ENCODE measurements at places on chromosomes 6 and 20.
A peak's percentile ranks its signal among the peaks of the same experiment; 100 is the strongest.

- H3K4me1 ChIP-seq = no peaks in the 10 kb centered on the region
- H3K27ac ChIP-seq = no peak overlapping the region
- DNase-seq = peak; percentile 70
- H3K36me3 ChIP-seq = no peaks in the 10 kb centered on the region
- H3K27me3 ChIP-seq = no peaks in the 10 kb centered on the region
- no peak overlapping the region for H3K4me3 ChIP-seq
Measured at GRCh38 chr6:38012573-38012972, 193.0 kb downstream of the ZFAND3 start.

GRCh38 chr20:58700823-58701222, 8.2 kb downstream of the NPEPL1 start:
- H3K27me3 ChIP-seq = no peaks in the 10 kb centered on the region
- DNase-seq = no peak

- no peak for DNase-seq
- H3K27ac ChIP-seq = no peak overlapping the region
- H3K4me3 ChIP-seq = no peak overlapping the region
- H3K27me3 ChIP-seq = no peaks in the 10 kb centered on the region
Measured at GRCh38 chr20:38021087-38021772, 12.0 kb downstream of the TTI1 start.

- H3K36me3 ChIP-seq = no peaks in the 10 kb centered on the region
- no peak overlapping the region for H3K27ac ChIP-seq
- no peaks in the 10 kb centered on the region for H3K27me3 ChIP-seq
- no peak overlapping the region for H3K4me3 ChIP-seq
Measured at GRCh38 chr20:12086359-12086758, 168.7 kb downstream of the BTBD3 start.

DNA sequence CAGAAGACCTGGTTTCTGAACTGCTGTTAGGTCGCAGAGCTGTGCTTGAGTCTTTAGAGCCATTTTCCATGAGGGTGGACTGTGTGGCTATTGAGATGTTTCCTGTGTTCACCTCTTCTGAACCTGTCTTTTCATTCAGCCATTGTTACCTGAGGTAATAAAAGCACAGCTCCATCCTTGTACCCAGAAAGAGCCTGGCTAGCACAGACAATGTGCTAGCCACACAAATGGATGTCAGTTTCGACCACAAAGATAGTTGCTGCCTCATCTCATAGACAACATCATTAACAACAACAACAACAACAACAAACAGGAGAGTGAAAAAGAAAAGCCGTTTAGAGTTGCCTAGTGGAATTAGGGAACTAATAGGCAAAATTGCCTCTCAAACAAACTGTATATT, 114.7 kb downstream of the MYO6 start:
- no peak overlapping the region for H3K27ac ChIP-seq
- no peak overlapping the region for H3K4me3 ChIP-seq
- peaks cover 10% of the 10 kb centered on the region for H3K36me3 ChIP-seq
- H3K27me3 ChIP-seq = no peaks in the 10 kb centered on the region
- no peaks in the 10 kb centered on the region for H3K4me1 ChIP-seq
- DNase-seq = no peak

GRCh38 chr20:53575481-53576194, 18.0 kb downstream of the ZNF217 start:
- no peaks in the 10 kb centered on the region for H3K27me3 ChIP-seq
- H3K27ac ChIP-seq = no peak overlapping the region
- H3K4me3 ChIP-seq = no peak overlapping the region
- peaks cover 8% of the 10 kb centered on the region for H3K4me1 ChIP-seq
- no peak for DNase-seq

- H3K4me3 ChIP-seq = no peak overlapping the region
- no peaks in the 10 kb centered on the region for H3K27me3 ChIP-seq
- no peak overlapping the region for H3K27ac ChIP-seq
- H3K4me1 ChIP-seq = no peaks in the 10 kb centered on the region
- DNase-seq = peak; percentile 87
Measured at GRCh38 chr6:132764370-132764769, 6.7 kb upstream of the VNN2 start.

- no peaks in the 10 kb centered on the region for H3K4me1 ChIP-seq
- H3K27ac ChIP-seq = no peak overlapping the region
- DNase-seq = no peak
- H3K36me3 ChIP-seq = no peaks in the 10 kb centered on the region
- H3K27me3 ChIP-seq = no peaks in the 10 kb centered on the region
- H3K4me3 ChIP-seq = no peak overlapping the region
Measured at GRCh38 chr6:24053057-24053456, 73.0 kb upstream of the NRSN1 start.

GRCh38 chr6:64330694-64331307, 695.2 kb downstream of the PHF3 start:
- peak; percentile 45 for DNase-seq
- no peaks in the 10 kb centered on the region for H3K4me1 ChIP-seq
- H3K27me3 ChIP-seq = no peaks in the 10 kb centered on the region
- H3K36me3 ChIP-seq = peaks cover 4% of the 10 kb centered on the region
- H3K4me3 ChIP-seq = no peak overlapping the region

DNA sequence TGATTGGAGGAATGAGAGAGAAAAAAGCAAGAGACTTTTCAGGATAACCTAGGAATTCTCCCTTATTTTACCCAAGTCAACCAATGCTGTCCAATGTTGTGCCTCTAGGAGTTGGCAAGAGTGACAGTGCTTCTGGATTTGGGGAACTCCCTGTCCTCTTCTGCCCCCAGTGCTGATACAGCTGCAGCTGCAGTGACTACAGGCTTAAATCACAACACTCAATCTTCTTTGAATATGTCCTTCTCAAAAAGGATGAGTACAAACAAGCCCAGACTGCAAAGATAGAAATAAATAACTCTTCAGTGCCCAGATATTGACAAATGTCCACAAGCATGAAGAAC, 141.0 kb upstream of the COL21A1 start:
- no peaks in the 10 kb centered on the region for H3K27me3 ChIP-seq
- H3K4me3 ChIP-seq = no peak overlapping the region
- H3K4me1 ChIP-seq = peaks cover 12% of the 10 kb centered on the region
- peak overlapping the region; percentile 35 for H3K27ac ChIP-seq
- no peaks in the 10 kb centered on the region for H3K36me3 ChIP-seq
- DNase-seq = peak; percentile 33

DNA sequence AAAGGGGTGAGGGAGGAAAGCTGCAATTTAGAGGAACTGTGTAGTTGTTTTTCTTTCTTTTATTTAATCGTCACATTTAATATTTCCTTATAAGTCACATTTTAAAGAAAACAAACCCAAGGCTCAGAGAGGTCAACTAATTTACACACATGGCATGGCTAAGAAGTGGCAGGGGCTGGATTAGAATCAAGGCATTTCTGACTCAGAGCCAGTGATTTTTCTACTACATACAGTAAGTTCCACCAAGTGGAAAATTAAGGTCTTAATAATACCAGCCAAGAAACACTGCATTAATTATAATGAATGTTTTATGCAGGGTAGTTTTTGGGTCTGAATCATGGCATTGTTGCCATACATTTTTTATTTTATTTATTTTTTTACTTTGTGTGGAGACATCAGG, 607.7 kb upstream of the CITED2 start:
- DNase-seq = peak; percentile 28
- peak overlapping the region; percentile 98 for H3K27ac ChIP-seq
- no peaks in the 10 kb centered on the region for H3K27me3 ChIP-seq
- H3K4me1 ChIP-seq = peaks cover 18% of the 10 kb centered on the region
- H3K4me3 ChIP-seq = no peak overlapping the region
- H3K36me3 ChIP-seq = no peaks in the 10 kb centered on the region

- no peaks in the 10 kb centered on the region for H3K36me3 ChIP-seq
- no peak for DNase-seq
- H3K27ac ChIP-seq = no peak overlapping the region
- H3K4me1 ChIP-seq = no peaks in the 10 kb centered on the region
- no peak overlapping the region for H3K4me3 ChIP-seq
Measured at GRCh38 chr6:155341130-155341828, 27.0 kb upstream of the TFB1M start.

DNA sequence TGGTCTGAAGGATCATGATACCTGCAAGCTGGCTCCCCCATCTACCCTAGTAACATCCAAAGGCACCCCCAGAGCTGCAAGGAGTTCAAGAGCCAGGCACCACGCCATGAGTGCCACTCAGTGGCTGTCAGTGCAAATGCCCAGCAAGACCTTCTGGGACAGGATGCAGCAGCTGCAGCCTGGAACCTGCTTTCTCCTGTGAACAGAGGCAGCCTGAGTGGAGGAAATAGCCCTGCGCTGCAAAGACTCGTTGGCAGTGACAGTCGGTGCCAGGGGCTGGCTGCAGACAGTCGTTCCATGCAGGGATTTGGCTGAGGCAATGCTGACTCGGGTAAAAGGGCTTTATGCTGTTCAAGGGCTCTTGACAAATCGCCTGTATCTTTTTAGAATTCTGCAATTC, 15.7 kb upstream of the SSTR4 start:
- H3K4me1 ChIP-seq = no peaks in the 10 kb centered on the region
- DNase-seq = no peak
- H3K27me3 ChIP-seq = no peaks in the 10 kb centered on the region

DNA sequence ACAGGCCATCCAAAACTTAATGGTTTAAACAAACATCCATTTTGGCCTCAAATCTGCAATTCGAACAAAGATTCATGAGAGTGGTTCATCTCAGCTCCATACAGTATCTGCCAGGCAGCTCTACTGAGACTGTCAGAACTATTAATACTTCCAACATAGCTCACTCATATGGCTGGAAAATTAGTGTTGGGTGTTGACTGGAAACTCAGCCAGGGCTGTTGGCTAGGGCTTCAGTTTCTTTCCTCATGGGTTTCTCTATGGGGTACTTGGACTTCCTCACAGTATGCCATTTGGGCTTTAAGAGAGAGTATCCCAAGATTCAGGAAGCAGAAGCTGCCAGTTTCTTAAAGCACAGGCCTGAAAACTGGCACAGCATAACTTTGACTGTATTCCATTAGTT, 240.3 kb downstream of the TPBG start:
- no peak overlapping the region for H3K27ac ChIP-seq
- no peaks in the 10 kb centered on the region for H3K27me3 ChIP-seq
- DNase-seq = no peak
- H3K36me3 ChIP-seq = no peaks in the 10 kb centered on the region
- no peak overlapping the region for H3K4me3 ChIP-seq

- no peaks in the 10 kb centered on the region for H3K36me3 ChIP-seq
- no peak overlapping the region for H3K27ac ChIP-seq
- H3K4me1 ChIP-seq = no peaks in the 10 kb centered on the region
- peak; percentile 4 for DNase-seq
Measured at GRCh38 chr20:16293590-16293989, 279.7 kb downstream of the KIF16B start.

GRCh38 chr6:56652994-56653393, 10.3 kb upstream of the DST start:
- no peak for DNase-seq
- H3K27me3 ChIP-seq = no peaks in the 10 kb centered on the region
- no peaks in the 10 kb centered on the region for H3K4me1 ChIP-seq
- H3K4me3 ChIP-seq = no peak overlapping the region

DNA sequence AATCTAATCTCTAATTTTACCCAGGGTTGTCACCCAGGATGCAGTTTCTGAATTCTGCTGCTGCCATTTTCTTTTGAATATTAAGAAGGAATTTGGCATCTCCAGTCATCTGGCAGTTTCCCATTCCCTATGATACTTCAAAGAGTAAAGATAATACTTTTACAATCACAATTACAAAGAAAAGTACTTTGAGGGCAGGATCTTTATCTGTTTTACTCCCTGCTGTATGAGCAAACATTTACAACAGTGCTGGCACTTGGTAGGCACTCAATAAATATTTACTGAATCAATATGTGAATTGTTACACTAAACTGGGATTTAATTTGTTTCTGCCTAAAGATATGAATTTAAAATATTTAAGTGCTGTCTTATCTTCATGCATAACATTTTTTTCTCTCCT, 224.9 kb downstream of the EPHA7 start:
- H3K4me3 ChIP-seq = no peak overlapping the region
- H3K4me1 ChIP-seq = no peaks in the 10 kb centered on the region
- no peaks in the 10 kb centered on the region for H3K27me3 ChIP-seq
- peak; percentile 56 for DNase-seq

- no peaks in the 10 kb centered on the region for H3K4me1 ChIP-seq
- H3K27me3 ChIP-seq = no peaks in the 10 kb centered on the region
- no peak for DNase-seq
- H3K4me3 ChIP-seq = no peak overlapping the region
Measured at GRCh38 chr20:33693289-33693688, 7.1 kb upstream of the E2F1 start.

DNA sequence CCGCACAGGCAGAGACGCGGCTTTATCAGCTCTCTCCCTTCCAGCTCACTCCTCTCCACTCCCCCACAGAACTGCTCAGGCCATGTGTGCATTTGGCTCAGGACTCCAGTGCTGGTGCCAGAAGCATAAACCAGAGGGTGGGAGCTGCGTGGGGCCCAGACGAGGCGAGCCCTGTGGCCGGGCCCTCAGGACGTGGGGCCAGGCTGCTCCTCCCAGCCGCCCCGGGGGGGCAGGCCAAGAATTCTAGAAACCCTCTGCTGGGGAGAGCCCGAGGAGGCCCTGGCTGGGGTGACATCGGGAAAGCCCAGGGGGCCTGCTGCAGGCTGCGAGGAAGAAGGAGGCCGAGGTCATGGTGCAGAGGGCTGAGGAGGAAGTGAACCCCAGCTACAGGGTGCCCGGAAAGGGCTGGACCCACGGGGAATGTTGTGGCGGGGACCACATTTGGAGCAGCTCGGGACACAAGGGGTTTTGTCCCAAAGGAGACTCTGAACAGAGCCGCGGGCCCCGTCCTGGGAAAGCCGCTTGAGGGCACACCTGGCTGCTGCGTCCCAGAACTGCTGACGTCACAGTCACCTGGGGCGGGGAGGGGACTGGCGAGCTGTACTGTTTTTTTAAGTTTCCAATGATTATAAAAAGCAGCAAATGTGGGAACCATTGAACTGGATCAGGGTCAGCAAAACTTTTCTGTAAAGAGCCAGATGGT, 107.1 kb downstream of the BANF2 start:
- peak overlapping the region; percentile 16 for H3K27ac ChIP-seq
- H3K4me3 ChIP-seq = no peak overlapping the region
- H3K36me3 ChIP-seq = no peaks in the 10 kb centered on the region
- peak; percentile 85 for DNase-seq
